Stimulated activated CD4-positive, alpha-beta T cell treated with anti-CD3 and anti-CD28 coated beads, TNF-alpha, amount 100 ng/mL, for 48 hours (primary cell): ENCODE measurements at places on chromosomes 5 and 9.
A peak's percentile ranks its signal among the peaks of the same experiment; 100 is the strongest.

GRCh38 chr5:95841914-95842812, 19.6 kb upstream of the GLRX start:
- DNase-seq: no peak

DNA sequence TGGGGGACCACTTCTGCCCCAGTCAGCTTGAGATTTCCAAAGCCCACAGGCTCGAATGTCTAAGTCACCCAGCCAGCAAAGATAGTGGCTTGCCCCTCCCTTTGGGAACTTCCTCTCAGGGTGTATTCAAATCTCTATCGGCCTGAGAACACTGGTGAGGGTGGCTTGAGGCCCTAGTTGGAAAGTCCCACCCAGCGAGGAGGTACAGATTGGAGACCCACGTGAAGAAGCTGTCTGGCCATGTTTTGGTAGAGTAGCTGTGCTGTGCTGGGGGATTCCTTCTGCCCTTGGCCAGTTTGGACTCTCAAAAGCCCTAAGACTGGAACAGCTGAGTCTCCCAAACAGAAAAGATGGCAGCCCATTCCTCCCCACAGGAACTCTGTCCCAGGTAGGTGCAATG, 172.7 kb upstream of the RIOK2 start:
- no peak for DNase-seq

GRCh38 chr9:32251539-32251938, 132.9 kb upstream of the ACO1 start:
- DNase-seq: peak; percentile 8

GRCh38 chr5:71829206-71829605, 110.1 kb downstream of the CARTPT start:
- DNase-seq: no peak

DNA sequence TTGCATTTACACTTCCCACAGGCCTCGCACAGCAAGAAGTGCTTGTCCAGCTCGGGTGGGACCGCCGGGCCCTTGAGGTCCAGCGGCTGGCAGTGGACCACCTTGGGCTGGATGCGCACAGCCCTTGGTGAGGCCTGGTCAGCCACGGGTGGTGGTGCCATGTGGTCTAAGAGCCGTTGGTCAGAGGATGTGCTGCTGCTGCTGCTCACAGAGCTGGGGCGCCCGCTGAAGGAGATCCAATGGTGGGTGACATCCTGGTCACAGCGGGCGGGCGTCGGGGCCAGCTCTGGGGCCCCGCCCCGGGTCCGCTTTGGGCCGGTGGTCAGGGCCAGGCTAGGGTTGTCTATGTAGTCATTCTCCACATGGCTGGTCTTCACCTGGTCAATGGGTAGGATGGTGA, 10.2 kb downstream of the SPRY4 start:
- no peak for DNase-seq

DNA sequence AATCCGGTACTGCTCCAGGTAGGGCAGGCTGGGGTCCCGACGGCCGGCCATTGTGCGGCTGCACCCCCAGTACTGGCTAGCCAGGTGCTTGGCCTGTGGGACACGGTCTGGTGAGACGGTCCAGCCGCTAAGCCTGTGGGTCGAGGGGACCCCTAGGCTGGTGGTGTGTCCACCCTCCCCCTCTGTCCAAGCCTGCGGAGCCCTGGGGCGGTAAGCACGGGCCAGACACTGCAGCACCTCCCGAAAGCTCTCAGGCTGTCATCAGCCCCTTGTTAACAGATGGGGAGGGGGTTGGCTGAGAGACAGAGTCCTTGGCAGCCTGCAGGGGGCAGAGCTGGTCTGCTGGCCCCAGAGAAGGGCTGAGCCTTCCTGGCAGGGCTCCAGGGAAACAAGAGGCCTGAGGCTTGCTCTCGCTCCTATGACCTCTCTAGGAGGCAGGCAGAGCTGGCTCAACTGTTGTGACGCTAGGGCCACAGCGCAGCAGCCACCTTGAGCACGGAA, 11.8 kb upstream of the MRNIP start:
- DNase-seq: no peak

DNA sequence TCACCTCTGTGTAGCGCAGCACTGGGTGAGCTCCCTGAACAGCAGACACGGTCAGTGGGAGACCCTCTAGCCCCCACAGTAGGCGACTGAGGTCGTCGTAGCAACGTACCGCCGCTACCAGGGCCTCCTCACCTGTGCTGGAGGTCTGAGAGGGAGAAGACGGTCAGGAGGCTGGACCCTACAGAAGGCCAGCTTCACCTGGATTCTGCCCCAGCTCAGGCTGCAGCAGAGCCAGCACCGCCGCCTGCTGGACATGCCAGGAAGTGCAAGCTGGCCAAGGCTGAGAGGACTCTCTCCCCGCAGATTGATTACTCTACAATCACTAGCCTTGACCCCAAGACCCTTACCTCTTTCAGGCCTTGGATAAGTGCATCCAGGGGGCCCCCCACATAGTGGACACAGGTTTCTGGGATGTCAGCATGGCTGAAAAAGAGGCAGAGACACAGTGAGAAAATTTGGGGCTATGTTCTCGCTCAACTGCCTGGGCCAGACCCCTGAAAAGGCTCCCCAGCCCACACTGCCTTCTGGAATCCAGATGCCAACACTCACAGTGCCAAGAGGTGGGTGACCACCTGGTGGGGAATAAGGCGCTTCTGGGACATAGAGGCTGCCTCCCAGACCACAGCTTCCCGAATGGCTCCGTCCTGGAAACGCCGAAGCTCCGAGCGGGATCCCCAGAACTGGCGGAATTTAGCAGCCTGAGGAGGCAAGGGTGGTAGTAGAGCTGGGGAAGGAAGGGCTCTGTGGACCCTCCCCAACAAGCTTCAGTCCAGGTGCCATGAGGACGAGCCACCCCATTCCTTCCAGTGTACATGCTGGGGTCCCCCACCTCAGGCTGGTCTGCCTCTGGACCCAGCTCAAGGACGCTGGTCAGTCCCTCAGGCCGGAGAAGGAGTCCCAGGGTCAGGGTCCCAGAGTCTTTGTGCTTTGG, 6.9 kb downstream of the NOL6 start:
- peak; percentile 54 for DNase-seq

DNA sequence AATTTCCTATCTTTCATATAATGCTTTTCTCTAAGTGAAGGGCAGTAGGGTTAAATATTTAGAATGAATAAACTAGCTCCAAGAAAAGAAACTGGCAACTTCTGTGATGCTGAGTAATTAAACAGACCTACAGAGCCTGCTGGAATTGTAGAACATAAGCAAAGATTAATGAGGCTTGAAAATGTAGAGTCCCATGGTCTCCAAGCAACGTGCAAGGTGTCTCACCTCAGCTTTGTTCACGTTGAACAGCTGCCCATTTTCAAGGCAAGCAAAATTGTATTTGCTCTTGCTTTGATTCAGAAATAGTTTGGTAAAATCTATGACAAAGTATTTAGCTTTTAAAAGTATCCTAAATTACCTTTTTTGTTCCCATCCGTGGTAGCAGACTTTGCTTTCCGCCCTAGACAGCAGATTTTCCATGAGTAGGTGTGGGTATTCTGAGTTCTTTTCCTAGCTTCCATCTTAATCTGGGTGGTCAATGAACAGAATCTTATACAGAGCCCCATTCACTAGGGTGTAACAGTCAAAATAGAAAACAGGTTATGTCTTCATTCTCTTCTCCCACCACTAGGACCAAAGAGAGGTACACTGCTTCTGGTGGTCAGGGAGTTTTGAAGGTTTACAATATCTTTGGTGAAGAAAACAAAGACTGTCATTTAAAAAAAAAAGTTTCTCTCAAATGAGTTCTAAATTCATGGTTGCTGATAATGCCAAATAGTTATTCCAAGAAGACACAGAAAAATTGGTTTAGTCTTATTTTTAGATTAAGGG, 52.1 kb upstream of the TYRP1 start:
- no peak for DNase-seq

DNA sequence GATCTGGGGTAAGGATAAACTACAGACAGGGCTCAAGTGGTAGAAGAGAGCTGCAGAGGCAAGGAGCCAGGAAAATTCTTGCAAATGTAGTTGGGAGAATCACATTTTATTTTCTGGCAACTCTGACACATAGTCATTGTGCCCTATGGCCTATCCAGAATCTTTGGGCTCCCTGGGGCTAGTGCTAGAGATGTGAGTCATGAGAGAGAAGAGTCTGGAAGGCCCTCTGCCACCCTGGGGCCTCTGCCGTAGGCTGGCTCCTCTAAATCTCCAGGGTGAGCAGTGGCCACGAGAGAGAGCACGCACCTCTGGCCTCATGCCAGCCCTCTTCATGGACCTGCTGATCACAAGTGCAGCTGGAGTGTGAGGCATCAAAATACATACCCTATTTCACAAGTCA, 74.3 kb upstream of the SSBP2 start:
- DNase-seq: no peak

GRCh38 chr5:137336161-137336560, 163.0 kb downstream of the SPOCK1 start:
- no peak for DNase-seq
